Calu3 (cell line): ENCODE measurements at places on chromosomes 2 and 18.

GRCh38 chr2:225122007-225122406, 79.7 kb upstream of the DOCK10 start:
- no peak for DNase-seq

DNA sequence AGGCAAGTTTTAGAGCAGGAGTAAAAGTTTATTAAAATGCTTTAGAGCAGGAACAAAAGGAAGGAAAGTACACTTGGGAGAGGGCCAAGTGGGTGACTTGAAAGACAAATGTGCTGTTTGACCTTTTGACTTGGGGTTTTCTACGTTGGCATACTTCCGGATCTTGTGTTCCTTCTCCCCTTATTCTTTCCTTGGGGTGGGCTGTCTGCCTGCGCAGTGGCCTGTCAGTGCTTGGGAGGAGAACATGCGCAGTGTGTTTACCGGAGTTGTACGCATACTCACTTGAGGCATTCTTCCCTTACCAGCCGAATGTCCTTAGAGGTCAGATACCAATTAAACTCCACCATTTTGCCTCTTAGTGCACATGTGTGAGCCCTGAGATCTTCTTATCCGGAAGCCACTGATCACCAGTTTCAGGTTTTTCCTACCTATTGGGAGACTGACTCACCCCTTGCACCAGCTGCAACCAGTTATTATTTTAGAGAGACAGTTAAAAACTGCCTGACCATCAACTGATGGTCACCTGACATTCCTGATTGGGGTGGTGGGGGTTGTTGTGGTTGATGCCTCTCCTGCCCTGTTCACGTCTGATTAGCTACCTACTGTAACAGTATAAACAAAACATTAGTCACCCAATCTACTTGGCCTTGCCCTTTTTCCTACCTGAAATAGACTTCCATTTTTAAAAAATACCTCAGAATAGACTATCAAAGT, 67.5 kb downstream of the NYAP2 start:
- DNase-seq = peak; percentile 73

DNA sequence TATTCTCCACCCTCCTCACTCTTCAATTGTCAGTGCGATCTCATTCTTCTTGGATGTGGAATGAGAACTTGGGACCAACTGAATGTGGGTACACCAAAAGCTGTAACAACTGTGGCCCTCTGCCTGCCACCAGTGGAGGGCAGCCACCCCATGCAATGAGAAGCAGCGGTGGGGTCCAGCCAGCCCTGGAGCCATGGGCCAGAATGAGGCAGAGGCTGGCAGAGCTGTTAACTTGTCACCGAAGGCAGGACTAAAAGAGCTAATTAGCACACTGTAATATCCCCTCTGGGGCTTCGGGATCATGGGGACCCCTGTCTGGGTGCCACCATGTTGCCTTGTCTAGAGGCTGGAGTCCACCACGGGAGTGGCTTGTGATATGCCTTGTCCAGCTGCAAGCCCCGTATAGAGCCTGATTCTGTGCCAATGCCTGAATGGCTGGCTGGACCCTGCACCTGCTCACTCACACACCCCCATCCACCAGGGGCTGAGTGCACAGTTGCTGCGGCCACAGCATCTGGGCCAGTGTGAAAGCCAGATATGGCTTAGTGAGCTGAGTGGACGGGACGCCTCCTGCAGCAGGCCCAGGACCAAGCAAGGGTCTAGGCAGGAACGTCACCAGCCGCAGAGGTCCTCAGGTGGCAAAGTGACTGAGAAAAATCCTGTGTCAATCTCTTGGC, 680.5 kb downstream of the DSC3 start:
- DNase-seq = no peak

DNA sequence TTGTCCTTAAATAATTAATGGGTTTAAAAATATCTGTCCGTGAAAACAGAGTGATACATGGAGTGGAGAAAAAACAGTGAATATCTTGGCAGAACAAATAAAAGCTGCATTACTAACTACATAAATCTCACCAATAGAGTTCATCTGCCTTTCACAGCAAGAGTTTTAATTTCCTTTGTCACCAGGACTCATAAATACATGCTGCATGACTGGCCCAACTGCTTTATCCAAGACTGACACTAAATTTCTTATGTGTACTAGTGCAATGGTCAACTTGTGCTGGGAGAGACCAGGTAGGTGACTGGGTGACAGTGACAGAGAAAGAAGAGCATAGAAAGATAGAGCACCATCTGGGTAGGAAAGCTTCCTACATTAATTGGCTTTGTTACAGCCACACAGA, 402.8 kb downstream of the RAD51AP2 start:
- DNase-seq = no peak

DNA sequence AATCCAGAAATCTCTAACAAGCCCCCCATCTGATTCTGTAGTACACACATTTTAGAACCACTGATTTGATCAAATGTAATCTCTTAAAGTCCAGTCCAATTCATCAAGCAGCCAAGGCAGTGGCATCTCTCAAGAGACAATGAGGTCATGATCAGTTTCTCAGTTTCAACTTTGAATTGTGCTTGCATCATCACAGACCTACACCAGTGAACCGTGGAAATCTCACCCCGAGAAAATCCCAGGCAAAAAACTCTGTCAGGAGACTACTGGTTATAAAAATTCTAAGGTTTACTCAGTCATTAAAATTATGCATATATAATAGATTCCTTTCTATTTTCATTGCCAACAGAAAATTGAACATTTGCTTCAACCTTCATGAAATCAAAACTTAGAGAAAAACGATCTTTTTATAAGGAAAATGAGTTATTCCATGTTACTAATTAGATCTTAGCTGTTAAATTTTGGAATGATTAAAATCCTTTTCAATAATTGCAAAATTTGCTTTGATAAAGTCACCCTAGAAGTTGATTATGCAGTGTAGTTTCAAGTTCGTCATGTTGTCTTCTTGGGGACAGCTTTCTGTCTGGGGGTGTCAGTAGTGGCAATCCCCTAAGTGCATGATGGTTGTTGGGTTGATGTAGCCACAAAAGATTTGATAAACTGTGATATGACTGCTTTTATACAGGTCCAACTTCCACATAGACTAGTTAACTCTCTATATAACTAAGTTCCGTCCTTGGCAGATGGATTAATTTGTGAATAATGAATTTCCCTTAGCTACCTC, 235.0 kb downstream of the CAMKMT start:
- no peak for DNase-seq

DNA sequence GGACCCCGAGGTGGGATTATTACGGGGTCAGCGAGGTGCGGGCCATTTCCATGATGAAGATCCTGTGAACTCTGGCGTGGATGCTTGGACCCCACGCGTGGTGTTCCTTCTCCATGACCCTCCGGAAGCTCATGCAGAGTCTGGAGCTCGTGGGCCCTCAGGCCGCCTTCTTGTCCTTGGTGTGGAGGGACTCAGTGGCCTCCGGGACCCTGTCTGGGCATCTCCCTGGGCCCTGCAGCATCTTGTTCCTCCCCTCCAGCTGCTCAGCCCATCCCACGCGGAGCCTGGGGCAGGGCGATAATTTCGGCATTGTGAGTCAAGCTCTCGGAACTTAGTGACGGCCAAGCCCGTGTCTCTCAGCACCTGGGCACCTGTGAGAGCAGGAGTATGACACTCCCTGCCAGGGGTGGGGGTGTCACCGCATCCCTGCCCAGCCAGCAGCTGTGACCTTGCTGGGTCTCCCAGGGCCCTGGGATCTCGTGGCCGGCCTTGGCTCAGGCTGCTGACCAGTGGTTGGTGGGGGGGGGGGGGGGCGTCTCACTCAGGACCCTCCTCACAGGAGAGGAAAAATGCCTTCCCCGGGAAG, 24.6 kb downstream of the RTP5 start:
- DNase-seq = no peak
